ENCODE measurements at places on chromosomes 16 and 17.

DNA sequence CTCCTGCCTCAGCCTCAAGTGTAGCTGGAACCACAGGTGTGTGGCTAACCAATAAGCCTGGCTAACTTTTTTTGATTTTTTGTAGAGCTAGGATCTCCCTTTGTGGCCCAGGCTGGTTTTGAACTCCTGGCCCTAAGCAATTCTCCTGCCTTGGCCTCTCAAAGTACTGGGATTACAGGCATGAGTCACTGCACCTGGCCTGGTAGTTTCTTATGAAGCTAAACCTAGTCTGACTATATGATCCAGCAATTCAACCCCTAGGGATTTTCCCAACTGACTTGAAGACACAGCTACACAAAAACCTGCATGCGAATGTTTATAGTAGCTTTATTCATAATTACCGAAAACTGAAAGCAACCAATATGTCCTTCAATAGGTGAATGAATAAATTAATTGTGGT, 176.2 kb upstream of the IRX3 start:
- no peak for DNase-seq

DNA sequence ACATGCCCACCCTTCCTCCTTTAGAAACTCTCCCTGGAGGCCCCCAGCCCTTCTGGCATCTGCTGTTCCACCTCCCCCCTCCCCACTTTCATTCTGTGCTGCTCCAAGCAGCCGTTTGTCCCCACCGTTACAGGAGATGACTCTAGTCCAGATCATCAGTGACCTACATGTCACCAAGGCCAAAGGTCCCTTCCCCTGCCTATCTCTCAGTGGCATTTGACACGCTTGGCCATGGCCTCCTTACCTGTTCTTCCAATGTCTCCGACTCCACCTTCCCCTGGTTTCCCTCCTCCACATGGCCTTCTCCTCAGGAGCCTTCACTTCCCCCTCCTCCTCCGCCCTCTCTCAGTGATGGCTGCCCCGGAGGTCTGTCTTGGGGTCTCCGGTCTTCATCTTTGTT, 9.4 kb downstream of the TMEM92 start:
- DNase-seq: no peak

DNA sequence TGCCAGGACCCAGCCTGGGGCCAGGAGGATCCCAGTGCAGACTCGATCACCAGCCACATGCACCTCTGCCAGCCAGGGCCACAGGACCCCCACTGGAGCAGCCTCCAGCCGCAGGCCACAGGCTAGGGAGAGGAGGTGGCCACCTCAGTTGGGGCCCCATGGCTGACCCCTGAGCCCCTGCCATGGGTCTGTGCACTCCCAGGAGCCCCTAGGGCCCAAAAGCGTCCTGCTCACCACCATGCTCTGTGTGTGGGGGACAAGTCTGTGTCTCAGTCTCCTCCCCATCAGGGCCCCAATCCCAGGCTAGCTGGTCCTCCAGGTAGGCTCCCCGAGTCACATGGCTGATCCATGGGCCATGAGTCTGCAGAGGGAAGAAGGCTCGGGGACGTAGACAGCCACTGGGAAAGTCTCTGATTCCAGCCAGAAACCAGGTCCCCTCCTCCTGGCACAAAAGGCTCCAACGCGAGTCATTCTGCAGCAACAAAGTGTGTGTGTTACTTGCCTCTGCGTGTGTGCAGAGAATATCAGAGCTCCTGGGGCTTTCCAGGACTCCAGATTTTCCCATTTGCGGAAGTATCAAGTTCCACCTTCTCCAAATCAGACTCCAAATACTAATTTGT, 6.1 kb upstream of the PRSS8 start:
- DNase-seq: no peak

GRCh38 chr17:17685775-17686291, 4.6 kb downstream of the RAI1 start:
- no peak for DNase-seq

DNA sequence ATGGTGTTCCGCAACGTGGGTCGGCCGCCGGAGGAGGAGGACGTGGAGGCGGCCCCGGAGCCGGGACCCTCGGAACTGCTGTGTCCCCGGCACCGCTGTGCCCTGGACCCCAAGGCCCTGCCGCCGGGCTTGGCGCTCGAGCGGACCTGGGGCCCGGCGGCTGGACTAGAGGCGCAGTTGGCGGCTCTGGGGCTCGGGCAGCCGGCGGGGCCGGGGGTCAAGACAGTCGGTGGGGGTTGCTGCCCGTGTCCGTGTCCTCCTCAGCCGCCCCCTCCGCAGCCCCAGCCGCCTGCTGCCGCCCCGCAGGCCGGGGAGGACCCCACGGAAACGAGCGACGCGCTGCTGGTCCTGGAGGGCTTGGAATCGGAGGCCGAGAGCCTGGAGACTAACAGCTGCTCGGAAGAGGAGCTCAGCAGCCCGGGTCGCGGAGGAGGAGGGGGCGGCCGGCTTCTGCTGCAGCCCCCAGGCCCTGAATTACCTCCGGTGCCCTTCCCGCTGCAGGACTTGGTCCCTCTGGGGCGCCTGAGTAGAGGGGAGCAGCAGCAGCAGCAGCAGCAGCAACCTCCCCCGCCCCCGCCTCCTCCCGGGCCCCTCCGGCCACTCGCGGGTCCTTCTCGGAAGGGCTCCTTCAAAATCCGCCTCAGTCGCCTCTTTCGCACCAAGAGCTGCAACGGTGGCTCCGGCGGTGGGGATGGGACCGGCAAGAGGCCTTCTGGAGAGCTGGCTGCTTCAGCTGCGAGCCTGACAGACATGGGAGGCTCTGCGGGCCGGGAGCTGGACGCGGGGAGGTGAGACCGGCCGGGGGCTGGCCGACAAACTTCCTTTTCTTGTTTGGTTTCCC, 821 bp downstream of the SOCS7 start:
- no peak for DNase-seq

DNA sequence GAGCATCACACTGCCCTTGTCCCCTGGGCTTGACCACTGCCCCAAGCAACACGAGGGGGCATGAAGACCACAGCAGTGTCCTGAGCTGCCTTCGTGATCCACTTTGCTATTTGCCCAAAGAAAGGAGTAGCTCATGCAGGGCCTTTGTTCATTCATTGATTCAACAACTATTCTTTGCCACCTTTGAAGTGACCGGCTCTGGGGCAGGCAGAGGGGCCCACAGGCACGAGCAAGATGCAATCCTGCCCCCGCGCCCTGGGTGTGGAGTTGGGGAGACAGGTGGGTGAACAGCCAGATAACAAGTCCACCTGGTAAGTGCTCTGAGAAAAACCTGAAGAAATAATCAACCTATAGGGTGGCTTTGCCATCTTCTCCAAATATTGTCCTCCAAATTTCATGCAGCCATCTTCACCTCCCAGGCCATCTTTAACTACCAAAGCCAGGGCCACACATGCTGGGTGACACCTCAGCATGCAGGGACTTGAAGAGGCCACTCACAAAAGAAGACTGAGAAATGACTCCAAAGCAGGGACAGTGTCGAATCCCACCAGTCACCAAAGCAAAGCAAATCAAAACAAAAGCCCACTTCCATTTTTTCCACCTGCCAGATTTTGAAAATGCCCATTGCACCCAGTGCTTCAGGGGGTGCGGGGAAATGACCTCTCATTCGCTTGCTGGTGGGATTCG, 18.2 kb upstream of the RBFOX3 start:
- no peak for DNase-seq

- DNase-seq: no peak
Measured at GRCh38 chr16:22979038-22979437, 165.1 kb downstream of the HS3ST2 start.

DNA sequence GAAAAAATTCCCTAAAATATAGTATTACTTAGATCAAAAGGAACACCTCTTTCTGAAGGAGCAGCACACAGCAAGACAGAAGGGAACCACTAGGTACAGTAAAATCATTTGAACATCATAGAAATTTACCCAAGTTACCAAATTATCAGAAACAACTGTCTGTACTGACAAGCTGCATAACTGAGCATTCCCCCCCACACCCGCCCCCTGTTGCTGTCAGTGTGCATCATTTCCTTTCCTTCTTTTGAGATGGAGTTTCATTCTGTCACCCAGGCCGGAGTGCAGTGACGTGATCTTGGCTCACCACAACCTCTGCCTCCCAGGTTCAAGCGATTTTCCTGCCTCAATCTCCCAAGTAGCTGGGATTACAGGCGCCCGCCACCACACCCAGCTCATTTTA, 120.7 kb downstream of the TRIM37 start:
- DNase-seq: no peak

DNA sequence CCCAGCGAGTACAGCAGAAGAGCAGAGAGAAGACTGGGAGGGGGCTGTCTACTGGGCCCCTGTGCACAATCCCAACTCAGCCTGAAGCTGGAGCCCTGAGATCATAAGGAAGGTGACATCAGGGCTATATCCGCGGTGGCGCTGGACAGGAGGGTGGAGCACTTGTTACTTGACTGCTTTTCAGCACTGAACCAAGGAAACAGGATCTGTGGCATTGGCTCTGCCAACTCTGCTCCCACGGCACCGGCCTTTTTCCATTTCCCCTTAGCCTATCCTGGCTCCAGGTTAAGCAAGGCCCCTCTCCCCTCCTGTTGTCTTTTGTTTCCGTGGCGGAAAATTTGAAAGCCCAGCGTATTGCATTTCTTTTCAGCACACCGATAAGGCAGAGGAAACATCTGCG, 125.0 kb upstream of the IRX3 start:
- no peak for DNase-seq

GRCh38 chr17:15513058-15513791, 45.8 kb upstream of the CDRT4 start:
- DNase-seq: no peak

DNA sequence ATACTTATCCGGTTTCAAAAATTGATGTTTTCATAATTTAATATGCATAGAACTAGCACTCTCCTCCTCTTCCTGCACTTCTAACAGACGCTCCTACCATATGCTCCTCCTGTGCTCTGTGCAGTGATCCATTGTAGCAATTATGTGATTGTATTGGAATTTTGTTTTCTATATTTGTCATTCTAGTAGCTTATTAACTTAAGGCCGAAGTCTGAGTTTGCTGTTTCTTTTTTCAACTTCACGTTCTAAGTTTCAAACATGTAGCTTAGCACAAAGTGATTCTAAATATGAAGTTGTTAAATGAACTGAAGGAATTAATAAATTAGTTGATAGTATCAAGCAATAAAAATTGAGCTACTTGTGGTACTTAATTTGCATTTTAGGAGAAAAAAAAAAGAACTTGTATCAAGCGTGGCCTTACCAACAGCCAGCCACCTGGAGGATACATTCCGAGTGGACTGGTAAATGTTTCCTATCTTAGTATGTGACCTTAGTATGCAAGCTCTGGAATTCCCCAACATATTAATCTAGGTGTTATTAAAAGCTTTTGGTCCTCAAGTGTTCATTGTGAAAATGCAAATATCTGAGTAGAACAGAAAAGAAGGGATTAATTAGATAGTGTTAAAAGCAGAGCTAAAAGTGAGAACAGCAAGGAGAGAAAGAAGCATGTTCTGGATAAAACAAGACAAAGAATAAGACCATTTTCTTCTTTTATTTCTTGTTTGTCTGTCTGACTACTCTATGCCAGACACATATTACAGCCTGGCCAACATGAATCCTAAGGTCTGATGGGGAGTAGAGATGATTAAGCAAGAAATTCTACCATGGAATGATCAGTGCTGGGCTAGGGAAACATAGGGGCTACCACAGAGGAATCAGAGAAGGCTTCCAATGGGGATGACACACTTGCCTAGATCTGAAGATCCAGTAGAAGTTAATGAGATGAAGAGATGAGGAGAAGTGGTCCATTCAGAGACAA, 290.4 kb upstream of the MON1B start:
- DNase-seq: no peak

DNA sequence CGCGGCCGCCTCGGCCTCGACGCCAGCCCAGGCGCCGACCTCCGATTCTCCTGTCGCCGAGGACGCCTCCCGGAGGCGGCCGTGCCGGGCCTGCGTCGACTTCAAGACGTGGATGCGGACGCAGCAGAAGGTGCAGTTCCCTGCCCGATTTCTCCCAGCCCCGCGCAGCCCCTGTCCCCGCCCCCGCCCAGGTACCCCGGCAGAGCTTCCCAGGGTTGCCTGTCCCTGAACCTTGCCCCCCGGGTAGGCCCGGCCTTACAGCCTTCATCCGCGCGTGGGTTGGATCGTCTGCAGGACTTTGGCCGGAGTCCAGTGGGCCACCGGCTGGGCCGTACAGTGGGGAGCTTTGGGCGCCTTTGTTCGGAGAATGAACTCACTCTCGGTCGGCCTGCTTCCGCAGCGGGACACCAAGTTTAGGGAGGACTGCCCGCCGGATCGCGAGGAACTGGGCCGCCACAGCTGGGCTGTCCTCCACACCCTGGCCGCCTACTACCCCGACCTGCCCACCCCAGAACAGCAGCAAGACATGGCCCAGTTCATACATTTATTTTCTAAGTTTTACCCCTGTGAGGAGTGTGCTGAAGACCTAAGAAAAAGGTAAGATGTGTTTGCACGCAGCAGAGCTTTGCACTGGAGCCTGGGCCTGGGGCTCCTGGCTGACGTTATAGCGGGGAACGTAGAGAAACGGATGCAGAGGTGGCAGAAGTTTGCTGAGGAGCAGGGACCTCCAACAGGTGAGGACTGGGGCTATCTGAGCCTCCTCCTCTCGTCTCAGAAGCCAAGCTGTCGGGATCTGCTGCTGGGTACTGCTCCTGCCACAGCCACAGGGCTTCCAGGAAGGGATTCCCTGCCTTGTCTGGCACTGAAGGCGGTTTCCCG, 593 bp downstream of the GFER start:
- no peak for DNase-seq

DNA sequence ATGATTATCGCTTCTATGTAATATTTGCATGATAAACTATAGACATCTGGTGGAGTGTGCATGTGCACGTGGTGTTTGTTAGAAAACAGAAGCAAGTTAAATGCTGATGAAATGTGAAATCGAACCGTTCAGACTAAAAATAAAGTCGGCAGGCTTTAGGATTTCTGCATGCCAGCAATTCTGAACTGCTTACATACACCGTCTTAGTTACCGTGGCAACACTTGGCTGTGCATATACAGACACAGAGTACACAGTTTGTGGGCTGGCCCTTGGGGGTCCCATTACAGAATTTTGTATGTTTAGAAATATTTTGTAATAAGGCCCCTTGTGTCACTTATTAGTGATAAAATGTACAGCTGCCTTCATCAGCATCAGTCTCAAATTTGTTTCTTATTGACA, 605.5 kb downstream of the RBFOX1 start:
- no peak for DNase-seq

GRCh38 chr16:1784977-1785845, 2.5 kb downstream of the NUBP2 start:
- DNase-seq: no peak
